ENCODE measurements at places on chromosomes 2 and 18. TPM values are rescaled to one million over a fixed set of nuclear protein-coding genes. Genes with fewer than 3 reads are reported as not detected.

DNA sequence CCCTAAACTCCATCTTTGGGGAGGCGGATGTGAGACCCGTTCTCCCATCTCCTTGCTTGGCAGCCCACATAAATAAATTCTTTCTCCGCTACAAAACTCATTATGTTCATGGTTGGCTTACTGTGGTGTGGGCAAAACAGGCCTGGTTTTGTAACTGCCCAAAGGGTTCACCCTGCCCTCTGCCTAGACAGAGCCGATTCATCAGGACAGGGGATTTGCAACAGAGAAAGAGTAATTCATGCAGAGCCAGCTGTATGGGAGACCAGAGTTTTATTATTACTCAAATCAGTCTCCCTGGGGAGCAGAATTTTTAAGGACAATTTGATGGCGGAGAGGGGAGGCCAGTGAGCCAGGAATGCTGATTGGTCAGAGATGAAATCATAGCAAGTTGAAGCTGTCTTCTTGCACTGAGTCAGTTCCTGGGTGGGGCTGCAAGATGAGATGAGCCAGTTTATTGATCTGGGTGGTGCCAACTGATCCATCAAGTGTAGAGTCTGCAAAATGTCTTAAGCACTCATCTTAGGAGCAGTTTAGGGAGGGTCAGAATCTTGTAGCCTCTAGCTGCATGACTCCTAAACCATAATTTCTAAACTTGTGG, 8.4 kb upstream of the RNF125 start:
- no peaks in the 10 kb centered on the region for H3K36me3 ChIP-seq
- no peak overlapping the region for H3K4me3 ChIP-seq
- DNase-seq, result no peak
- no peak overlapping the region for H3K27ac ChIP-seq

Gene GRB14
- total RNA-seq, result 2.7 TPM

DNA sequence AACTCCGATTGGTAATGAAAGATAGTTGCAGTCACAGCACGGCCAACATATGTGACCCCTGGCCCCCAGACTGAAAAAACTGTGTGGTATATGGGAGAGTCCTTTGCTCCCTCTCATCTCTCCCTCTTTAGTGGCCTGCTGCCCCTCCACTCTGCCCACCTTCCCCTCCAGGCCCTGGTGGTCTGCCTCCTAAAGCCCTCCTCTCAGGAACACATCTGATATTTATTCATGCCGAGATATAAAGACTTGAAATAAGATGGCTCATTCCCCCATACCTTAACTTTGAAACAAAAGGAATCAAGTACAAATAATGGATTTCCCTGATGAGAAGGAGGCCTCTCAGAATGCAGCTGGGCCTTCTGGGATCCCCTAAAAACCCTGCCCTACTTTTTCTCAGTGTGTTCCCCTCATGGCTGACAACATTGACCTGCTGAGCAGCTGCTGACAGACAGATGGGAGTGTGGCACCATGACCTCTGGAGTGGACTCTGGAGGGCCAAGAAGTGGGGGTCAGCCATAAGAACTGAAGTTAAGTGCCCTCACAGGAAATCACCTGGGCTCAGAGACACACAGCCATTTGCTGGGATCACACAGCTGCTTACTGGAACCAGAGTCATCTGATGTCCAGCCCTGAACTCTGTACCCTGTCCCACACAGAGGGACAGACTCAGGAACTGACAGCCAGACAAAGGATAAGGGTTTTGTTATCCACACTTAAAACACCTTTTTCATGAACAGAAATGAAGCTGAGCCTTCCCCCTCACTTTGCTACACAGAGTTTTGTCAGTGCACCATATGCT, 39.8 kb upstream of the ST8SIA3 start:
- H3K27ac ChIP-seq, result no peak overlapping the region
- DNase-seq, result no peak
- H3K36me3 ChIP-seq, result no peaks in the 10 kb centered on the region
- H3K4me3 ChIP-seq, result no peak overlapping the region
- H3K4me1 ChIP-seq, result no peaks in the 10 kb centered on the region

DNA sequence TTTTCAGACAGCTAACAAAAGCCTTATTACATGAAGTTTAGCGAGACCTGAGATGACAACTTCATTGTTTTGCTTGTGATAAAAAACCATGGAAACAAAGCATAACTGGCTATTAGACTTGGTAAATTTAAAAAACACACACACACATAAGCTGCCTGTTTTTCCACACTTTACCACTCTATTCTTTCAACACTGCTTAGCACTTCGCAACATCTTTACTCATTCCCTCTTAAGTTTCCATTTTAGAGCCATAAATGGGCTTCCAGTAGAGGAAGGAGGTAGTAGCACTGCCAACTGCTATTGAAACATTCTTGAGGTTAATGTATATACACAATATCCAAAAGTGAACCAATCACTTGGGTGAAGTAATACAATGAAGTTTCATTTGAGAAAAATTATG, 54.1 kb downstream of the BAZ2B start:
- no peak overlapping the region for H3K4me3 ChIP-seq
- no peaks in the 10 kb centered on the region for H3K27me3 ChIP-seq
- no peaks in the 10 kb centered on the region for H3K36me3 ChIP-seq

DNA sequence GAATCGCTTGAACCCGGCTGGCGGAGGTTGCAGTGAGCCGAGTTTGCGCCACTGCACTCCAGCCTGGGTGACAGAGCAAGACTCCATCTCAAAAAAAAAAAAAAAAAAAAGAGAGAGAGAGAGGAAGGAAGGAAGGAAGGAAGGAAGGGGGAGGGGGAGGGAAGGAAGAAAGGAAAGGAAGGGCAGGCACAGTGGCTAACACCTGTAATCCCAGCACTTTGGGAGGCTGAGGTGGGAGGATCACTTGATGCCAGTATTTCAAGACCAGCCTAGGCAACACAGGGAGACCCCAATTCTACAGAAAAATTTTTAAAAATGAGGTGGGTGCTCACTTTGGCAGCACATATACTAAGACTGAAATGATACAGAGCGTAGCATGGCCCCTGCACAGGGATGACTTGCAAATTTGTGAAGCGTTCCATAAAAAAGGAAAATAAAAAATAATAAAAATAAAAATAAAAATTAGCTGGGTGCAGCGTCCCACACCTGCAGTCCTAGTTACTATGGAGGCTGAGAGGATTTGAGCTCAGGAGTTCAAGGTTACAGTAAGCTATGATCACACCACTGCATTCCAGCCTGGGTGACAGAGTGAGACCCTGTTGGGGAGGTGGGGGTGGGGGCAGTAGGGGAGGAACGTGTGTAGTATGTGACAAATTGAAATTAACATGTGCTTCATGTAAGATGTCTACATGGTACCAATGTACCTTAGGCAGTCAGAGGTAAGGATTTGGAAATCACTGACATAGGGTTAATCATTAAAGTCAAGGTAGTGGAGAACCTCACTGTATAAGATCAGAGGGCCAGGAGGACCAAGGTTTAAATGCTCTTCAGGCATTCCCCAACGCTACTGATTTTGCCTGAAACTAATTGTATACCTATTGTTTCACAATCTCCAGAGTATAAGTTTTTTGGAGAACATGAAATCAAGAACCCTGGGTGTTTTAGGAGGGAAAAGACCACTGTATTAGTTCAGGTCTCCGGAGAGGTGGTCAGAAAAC, 1.4 kb downstream of the WDCP start:
- no peaks in the 10 kb centered on the region for H3K36me3 ChIP-seq
- no peak overlapping the region for H3K27ac ChIP-seq

DNA sequence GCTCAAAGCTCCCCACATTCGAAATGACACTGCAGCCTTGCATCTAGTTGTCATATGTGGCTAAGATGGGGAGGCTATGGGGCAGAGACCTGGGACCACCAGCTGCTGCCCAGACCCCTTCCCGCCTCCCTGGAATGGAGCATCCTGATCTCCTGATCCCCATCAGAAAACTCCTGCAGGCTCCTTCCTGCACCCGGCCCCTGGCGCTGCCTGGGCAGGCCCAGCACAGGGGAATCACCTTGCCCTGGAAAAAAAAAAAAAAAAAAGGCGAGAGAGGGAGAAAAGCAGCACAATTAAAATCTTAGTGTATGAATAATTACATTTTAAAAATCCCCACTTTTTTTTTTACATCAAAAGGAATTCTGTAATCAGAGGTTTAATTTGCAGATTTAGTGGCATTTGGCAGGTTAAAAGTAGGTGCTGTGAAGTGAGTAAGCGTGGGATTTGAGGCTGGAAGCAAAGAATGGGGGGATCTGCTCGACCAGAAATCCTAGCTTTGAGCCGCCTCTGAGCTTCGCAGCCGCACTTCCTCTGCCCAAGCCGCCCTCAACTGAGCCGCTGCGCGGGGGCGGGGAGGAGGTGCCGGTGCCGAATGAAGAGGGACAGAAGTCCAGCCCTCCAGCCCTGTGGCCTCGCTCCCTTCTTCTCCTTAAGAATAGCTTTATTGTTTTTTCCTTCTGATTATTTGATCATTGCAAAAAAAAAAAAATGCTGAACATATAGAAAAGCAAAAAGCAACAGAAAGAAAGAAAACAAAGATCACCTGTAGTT, 30.0 kb downstream of the THNSL2 start:
- no peaks in the 10 kb centered on the region for H3K36me3 ChIP-seq
- DNase-seq, result peak; percentile 90
- no peak overlapping the region for H3K27ac ChIP-seq
- no peaks in the 10 kb centered on the region for H3K4me1 ChIP-seq

DNA sequence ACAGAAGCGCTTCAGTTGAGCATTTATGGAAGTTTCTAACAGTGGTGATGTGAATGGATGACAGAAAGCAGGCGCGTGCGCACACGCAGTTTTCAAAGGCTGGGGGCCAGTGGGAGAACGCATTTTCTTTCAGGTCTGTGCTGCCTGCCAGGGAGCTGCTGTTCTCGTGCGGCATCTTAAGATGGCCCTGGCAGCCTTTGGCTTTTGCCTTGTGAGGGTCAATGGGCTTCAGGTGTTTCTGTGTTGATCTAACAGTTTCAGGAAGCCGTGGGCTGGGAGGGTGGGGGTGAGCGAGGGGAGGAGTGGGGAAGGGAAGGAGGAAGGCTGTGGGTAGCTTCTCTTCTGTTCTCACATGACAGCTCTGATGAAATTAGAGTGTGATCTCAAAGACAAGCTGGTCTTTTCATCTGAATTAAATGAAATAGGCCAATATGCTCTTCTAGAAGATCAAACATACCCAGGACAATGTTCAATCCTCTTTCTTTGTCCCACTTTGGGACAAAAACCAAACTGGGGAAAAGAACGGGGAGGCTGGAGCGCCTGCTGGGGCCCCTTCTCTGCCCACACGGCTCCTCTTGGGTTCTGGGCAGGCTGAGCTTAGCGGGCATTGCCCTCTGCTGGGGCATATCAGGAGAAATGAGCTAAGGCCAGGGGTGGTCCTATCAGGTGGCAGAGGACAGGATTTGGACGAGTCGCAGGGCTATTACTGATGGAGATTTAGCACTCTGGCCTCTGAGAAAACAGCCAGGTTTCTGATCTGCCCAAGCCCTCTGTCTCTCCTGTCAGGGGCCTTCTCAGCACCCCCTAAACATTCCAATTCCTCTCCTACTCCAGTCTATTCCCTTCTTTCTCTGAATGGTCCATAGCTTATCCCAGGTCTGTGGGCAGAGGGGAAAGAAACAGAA, 126.2 kb upstream of the LGALSL start:
- no peak overlapping the region for H3K27ac ChIP-seq
- DNase-seq, result peak; percentile 29
- H3K36me3 ChIP-seq, result no peaks in the 10 kb centered on the region
- no peaks in the 10 kb centered on the region for H3K27me3 ChIP-seq

GRCh38 chr2:71922091-71922490, 225.6 kb downstream of the CYP26B1 start:
- no peaks in the 10 kb centered on the region for H3K36me3 ChIP-seq
- DNase-seq, result no peak
- H3K27ac ChIP-seq, result no peak overlapping the region
- no peak overlapping the region for H3K4me3 ChIP-seq
- no peaks in the 10 kb centered on the region for H3K27me3 ChIP-seq
- H3K4me1 ChIP-seq, result no peaks in the 10 kb centered on the region

DNA sequence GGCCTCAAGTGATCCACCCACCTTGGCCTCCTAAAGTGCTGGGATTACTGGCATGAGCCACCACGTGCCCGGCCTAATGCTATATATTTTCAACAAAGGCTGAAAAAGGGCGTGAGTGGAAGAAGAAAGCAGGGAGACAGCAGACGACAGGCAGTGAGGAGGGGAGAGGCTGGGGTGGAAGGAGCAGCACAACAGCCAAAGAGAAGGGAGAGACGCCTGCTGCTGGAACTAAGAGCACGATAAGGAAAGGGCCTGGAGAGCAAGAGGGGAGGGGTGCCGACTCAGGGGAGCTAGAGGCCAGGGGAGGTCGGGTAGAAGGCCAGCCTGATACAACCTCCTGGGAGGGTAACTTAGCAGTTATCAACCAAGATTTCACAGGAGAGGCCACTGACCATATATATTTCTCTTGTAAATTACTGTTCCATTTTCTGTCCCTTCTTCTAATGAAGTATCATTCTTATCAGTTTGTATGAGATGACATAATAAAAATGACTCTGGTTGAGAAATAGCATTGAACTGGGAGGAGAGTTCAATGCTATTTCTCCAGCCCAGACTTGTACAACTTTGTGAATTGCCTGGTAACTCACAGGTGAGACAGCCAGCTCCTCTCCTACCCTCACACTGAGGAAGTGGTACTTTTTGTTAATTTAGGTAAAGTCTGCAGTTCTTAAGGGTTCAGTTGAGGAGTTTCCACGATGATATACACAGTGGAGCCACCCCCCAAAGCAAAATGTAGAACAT, 5.8 kb upstream of the RNU4ATAC start:
- H3K27ac ChIP-seq, result no peak overlapping the region
- DNase-seq, result no peak
- peaks cover 3% of the 10 kb centered on the region for H3K36me3 ChIP-seq
- peaks cover 11% of the 10 kb centered on the region for H3K4me1 ChIP-seq
- no peak overlapping the region for H3K4me3 ChIP-seq

DNA sequence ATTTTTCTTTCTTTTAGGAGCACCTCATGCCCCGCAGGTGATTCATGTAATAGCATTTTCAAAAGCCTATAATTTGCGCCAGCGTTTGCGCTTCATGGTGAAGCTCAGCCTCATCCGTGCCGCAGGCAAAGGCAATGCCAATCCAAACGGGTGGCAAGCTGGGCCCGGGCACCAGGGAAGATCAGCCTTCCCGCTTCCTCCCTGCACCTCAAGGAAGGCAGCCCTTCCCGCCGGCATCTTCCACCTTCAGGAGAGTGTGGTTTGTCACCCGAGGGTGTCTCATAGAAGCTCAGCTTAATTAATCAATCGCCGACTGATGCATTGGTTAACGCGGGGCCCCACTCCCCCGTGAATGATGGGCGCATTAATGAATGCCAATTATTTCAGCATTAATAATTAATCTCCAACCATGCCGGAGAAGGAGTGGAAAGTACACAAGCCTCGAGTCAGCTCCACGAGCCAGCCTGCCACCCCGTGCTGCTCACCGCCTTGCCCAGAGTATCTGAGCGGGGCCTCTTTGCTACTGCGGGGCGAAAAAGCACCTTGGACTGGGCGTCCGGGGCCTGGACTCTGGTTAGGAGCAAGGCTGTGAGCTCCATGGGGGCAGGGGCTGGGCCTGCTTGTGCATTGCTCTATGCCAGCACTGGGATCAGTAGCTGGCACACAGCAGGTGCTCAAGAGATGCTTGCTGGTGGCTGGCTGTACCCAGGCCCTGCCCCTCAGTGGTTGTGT, 13.0 kb downstream of the INHBB start:
- DNase-seq, result peak; percentile 62
- no peak overlapping the region for H3K27ac ChIP-seq
- no peak overlapping the region for H3K4me3 ChIP-seq
- H3K27me3 ChIP-seq, result no peaks in the 10 kb centered on the region
- H3K4me1 ChIP-seq, result no peaks in the 10 kb centered on the region

- H3K4me1 ChIP-seq, result no peaks in the 10 kb centered on the region
- H3K4me3 ChIP-seq, result no peak overlapping the region
- no peaks in the 10 kb centered on the region for H3K27me3 ChIP-seq
- DNase-seq, result no peak
Observed at GRCh38 chr2:184053326-184053725, 545.0 kb upstream of the ZNF804A start.

Gene SETBP1
- 11.7 TPM for total RNA-seq

All from upper lobe of left lung (tissue), 6 donors.